ENCODE measurements at places on chromosomes 11 and 22. TPM values are rescaled to one million over a fixed set of nuclear protein-coding genes. Genes with fewer than 3 reads are reported as not detected.
A peak's percentile ranks its signal among the peaks of the same experiment; 100 is the strongest.

LRRC10B gene
- total RNA-seq: 6.4 TPM

ANKK1 gene
- total RNA-seq: 0.41 TPM

DNA sequence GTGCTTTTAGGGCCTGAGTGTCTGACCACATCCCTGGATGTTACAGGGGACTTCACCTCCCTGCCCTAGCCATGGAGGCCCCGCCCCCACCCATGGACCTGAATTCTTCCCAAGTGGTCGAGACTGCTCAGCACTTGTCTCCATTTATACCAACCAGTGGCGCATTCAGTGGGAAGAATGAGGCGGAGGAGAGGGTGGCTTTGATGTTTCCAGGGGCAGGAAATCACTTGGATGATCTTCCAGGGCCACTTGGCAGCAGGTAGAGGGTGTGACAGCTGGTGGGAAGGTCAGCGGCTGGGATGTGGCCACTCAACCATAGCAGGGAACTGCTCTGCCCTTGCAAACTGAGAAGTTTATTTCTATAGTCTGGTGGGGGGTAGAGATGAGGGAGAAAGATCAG lies 155.1 kb upstream of the BLID start:
- DNase-seq: no peak

- no peak for DNase-seq
These were observed 226.1 kb downstream of the BLID start for GRCh38 chr11:121889931-121890330.

DNA sequence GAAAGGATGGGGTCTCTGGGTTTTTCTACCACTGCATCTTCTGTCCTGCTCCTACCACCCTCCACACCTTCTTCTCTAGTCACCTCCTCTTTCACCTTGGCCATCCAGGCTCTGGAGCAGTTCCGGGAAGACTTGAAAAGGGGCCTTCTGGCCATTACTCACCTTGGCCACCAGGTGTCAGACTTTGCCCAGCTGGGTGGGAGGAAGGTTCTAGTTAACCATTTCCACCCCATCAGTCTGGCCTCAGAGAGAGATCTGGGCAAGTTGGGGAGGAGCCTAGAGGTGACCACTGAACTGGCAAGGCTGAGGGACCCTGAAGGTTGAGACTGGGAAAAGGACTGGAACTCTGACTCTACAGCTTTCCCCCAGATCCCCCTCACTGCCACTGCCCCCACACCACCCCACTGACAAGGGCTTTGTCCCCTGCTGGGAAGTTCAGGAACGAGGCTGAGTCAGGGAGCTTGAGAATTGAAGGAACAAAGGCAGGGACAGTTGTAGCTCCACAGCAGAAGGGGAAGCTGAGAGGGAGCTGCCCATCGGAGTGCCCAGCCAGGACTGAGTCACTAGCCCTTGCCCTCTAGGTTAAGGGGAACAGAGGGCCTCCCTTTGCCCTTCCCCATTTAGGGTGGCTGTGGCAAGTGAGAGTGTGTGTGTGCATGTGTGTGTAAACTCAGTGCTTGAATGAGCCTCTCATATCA lies 3.7 kb upstream of the POLD4 start:
- DNase-seq: peak; percentile 83

All from lower lobe of right lung (tissue), 2 donors.